T-helper 2 cell (primary cell): ENCODE measurements at places on chromosomes 2 and 18.
A peak's percentile ranks its signal among the peaks of the same experiment; 100 is the strongest.

GRCh38 chr18:26503382-26503781 is 45.0 kb downstream of the KCTD1 start:
- DNase-seq, result no peak

DNA sequence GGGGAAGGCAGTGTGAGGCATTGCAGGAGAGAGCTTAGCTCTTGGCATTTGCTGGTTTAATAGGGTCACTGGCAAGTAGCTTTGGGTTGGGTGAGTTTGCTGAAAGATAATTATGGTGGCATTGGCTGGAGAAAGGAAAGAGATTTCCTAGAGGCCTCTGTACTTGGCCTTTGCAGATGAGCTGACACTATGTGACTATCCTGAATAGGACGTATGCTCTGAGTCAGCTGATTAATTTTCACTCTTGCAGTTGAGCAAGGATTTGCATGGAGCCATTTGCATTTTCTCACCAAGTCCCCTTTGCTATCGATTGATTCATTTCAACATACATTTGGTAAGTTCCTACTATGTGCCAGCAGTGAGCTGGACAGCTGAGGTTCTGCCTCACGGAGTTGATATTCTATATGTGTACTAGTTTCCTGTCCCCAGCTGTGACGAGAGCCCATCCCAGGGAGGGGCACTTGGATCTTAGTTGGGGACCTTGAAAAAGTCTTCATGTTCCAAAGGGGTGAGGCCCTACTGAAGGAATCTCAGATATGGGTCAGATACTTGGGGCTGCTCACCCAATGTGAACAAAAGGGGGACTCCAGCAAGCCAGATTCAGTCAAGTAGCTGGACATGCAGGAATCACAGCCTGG is 245.7 kb downstream of the LOXHD1 start:
- no peak for DNase-seq

DNA sequence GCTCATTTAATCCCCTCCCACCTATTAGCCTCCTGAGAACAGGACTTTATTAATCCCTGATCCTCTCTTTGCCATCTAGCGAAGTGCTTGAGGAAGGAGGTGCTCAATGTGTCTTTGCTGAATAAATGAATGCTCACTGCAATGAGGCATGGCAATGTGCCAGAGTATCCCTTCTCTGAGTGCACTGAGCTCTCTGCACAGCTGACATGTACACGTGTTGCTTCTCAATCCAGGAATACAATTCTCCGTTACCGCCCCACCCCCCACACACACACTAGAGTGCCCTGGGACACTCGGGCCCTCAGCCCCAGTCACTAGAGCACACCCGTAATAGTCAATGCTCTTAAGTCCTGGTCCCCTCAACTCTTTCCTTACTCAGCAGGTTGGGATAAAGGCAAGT is 41.4 kb downstream of the FAM178B start:
- DNase-seq, result no peak

DNA sequence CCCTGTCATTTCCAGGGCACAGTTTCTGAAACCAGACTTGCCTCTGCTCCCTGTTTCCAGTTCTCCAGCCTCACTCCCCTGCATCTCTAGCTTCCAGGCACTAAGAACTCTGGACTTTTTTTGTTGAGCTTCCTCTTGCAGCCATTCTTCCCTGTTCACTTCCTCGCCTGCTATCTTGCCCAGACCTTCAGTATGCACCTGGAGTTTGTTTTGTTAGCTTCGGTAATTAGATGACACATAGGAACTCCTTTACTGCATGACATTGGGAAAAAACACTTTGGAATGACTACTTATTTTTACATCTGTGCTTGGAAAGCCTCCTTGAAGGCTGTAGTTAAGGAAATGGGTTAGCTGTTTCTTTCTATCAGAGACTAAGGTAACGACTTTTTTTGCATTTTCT is 35.2 kb downstream of the OTOF start:
- no peak for DNase-seq

DNA sequence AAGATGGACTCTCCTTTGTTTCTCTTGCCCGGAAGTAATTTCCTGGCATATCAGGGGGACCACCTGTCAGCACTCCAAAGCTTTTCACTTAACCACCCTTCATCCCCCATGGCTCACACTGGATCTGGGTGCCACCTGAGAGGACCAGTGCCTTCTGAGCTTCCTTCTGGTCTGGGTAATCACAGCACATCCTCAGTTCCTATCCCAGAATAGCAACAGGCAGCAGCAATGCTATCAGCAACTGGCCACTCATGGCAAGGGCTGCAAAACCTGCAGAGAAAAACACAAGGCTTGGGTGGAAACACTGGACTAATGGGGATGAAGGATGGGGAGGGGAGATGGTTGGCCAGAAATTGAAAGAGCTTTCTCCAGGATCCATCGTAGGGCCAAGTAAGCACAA is 59.9 kb upstream of the STPG4 start:
- DNase-seq, result no peak

DNA sequence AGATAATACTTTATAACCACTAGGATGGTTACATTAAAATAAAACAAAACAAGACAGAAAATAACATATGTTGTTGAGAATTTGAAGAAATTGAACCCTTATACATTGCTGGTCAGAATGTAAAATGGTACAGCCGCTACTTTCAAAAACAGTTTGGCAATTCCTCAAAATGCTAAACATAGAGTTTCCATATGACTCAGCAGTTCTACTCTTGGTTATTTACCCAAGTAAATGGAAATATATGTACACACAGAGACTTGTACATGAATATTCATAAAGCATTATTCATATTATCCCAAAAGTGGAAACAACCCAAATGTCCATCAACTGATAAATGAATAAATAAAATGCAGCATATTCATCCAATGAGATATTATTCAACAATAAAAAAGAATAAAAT is 92.5 kb upstream of the LRATD1 start:
- DNase-seq, result no peak

DNA sequence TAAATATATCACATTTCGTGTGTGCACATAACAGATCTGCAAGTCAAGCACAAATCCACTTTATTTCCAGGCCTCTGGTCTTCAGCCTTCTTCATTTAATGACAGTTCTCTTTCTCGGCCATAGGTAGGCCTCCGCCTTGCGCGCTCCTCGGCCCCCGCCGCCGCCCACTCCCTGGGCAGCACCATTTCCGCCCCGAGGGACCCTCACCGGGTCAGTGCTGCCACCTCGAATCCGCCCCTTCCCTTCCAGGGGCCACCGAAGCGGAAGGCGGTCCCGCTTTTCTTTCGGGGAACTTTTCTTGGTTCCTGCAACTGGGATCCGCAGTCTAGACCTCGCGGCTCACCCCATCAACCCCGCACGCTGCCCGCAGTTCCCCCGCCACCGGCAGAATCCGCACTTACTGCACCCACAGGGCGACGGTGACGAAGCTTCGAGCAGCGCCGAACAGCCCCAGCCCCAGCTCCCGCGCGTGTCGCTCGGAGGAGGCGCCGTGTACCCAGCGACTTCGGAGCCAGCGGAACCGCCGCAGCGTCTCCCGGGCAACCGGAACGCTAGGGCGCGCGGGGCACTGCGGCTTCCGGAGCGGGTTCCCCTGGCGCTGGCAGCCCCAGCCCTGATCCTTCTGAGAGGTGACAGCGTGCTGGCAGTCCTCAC is at the start of gene CDKL4:
Gene CDKL4 (minus strand): TSS at position 502 of the 655 bp plus-strand sequence.
- DNase-seq, result peak; percentile 63

- DNase-seq, result no peak
Observed at GRCh38 chr2:174011796-174012195, 46.6 kb upstream of the SP3 start.

GRCh38 chr2:119864318-119864717 is 104.6 kb downstream of the PTPN4 start:
- peak; percentile 22 for DNase-seq

DNA sequence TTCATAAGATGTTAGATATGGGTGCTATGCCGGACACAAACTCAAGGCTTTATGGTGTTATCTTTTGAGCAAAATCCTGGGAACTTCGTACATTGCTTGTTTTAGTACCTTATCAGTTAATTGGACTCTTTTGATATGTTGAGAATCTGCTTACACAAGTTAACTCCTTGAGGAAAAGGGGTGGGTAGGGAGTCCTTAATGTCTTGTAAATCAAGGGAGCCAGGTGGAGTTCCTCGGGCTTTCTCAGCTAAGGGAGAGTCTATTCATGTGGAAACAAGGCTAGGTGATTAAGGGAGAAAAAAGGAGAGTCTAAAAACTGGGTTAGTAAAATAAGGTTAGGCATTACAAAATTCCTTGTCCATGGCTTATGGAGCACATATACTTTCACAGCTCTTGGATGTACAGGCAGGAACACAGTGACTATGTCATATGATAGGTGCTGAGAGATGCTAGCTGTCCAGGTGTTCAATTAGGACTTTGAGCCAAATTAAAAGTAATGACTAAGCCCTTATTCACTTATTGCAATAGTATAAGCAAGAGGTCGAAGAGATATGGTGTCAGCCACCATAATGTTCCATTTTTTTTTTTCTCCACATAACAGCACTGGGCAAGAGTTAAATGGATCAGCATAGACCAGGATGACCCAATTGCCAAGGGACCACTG is 59.5 kb upstream of the DYNAP start:
- DNase-seq, result no peak

GRCh38 chr2:216574046-216574445 is 59.2 kb upstream of the IGFBP2 start:
- no peak for DNase-seq

GRCh38 chr2:121309323-121309722 is 24.3 kb upstream of the TFCP2L1 start:
- DNase-seq, result no peak

GRCh38 chr2:147008481-147008880 is 836.3 kb upstream of the ACVR2A start:
- DNase-seq, result no peak
